ENCODE measurements at places on chromosomes 4 and X.

DNA sequence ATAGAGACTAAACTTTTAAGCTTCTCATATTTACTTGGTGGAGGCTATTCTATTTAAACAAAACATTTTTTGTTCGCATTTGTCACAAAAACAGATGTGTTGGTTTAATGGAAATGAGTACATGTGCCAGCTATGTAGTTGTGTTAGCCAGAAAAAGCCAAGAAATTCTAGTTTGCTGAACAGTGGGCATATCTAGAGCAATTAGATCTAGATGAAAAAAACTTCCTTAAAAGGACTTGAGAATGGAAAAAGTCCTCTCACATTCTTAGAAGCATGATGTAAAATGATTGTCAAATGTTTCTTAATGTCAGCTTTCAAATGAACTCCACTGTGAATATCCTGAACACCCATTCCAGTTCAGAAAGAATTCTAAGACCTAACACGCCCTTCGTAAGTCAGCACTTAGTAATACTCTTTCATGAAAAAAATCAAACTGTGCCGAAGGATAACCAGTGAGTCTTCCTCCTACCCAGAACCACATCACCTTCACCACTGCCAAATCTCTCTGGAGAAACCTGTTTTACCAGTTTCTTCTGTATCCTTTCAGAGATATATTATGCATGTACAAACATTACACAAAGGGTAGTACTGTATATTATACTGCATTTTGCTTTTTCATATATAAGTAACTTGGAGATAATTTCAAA, 28.2 kb downstream of the PHKA1 start:
- no peak for DNase-seq

DNA sequence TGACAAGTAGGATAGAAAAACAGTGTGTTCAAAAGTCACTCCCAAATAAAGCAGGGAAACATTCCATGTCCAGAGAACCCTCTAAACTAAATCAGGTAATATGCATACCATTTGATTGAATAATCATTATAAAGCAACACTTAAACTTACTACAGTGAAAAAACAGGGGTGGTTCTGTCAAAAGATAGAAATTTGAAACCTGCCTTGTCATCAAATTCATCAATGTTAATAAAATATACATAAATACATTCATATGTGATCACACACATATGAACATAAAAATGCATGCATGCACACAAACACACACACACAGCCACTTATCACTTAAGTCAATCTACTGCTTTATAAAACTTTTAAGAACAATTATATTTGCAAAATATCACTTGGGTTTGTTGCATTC, 485.8 kb upstream of the TECRL start:
- no peak for DNase-seq

DNA sequence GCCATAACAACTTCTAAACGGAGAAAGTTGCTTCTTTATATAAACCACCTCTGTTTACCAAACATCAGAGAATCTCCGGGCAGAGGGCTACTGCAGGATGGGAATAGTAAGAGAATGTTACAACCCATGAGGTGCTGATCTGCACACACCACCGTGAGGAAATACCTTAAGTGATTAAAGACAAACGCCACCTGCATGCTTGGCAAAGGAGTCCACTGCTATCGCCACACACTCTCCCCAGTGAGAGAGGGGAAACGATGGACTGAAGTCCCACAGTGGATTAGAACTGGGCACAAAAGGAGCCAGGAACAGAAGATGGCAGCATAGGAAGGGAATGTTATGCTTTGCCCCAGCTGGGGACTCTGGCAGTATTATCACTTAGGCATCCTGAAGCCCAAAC, 15.6 kb downstream of the MAML3 start:
- DNase-seq = no peak

DNA sequence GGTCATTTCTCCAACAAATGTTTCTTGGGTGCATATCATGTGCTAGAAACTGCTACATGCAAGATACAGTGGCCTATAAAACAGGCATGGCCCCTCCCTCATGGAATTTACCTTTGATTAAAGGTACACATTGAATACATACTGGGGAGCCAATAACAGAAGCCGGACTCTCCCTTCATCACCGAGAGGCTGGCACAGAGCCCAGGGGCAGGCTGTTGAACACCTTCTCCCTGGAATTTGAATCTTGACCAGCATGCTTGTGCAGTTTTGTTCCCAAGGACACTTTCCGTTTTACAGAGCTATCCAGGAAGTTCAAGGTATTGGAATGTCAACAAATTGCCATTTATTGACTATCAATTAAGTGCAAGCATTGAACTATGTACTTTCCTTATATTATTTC, 33.2 kb downstream of the PPARGC1A start:
- no peak for DNase-seq

DNA sequence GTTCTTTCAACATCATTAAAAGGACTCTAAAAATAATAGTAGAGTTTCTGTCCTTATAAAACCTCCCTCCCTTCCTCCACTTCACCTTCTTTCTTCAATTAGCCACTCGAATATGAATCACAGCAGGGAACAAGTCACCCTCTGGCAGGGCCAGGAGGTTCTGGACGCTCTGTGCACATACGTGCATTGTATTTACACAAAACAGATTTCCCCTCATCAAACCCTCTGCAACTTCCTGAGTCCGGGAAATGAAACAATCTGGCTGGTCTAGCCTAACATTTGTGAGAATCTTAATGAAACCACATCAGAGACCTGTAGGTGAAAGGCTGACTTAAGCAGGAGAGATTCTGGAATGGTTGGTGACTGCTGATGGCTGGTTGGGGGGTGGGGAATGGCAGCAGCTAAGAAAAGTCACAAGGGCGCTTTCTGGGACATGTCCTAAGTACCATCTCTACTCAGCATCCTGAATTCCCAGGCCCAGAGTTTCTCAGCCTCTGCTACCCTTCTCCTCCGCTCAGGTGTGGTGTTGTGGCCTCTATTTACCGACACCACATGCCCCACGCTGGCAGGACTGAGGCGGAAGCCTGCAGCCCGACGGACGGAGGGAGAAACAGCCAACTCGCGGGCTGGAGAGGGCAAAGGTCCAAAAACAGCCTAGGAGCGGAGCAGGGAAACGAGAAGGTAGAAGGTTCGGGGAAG, 1.0 kb downstream of the ZDHHC9 start:
- no peak for DNase-seq

GRCh38 chrX:109987884-109988283, 15.0 kb upstream of the TMEM164 start:
- peak; percentile 40 for DNase-seq

- DNase-seq = no peak
These were observed 22.8 kb downstream of the NDST4 start for GRCh38 chr4:115090483-115091075.

DNA sequence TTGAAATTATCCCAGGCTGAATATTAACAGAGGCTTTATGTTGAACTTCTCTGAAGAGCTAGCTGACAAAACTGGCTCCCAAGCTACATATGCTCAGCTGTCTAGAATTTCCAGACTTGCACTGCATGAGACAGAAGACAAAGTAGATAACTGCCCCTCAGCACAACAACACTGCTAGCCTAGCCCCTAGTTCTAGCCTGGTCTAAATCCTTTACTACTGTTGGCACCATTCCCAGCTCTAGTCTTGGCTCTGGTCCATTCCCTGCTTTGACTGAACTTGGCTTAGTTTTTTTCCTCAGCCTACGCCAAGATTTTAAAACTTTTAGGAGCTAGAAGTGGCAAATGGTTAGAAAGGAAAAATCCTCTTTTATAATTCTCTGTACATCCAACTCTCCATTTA, 7.6 kb upstream of the OPHN1 start:
- peak; percentile 52 for DNase-seq

GRCh38 chr4:110867251-110867960, 244.5 kb upstream of the PITX2 start:
- no peak for DNase-seq

DNA sequence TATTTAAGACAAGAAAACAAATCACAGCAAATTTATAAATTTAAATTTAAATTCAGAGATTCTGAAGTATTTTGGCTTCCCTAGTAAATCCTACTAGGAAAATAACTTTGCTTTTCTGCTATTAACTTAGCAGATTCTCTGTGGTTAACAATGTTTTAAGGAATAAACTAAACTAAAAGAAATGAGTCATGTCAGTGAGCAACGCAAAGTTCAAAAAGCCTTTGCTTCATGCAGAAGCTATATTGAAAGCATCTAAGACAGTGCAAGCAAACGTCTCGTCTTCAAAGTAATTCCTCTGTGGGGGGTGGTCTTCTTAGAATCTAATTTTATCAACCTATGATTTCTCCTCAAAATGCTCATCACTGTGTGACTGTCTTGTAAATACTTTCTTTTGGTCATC, 30.1 kb downstream of the GABRB1 start:
- DNase-seq = no peak

- no peak for DNase-seq
These were observed 1.8 kb downstream of the CASP3 start for GRCh38 chr4:184647266-184648053.

GRCh38 chr4:141331534-141332358, 111.1 kb downstream of the ZNF330 start:
- no peak for DNase-seq

GRCh38 chr4:61462451-61463326, 262.6 kb downstream of the ADGRL3 start:
- DNase-seq = no peak

DNA sequence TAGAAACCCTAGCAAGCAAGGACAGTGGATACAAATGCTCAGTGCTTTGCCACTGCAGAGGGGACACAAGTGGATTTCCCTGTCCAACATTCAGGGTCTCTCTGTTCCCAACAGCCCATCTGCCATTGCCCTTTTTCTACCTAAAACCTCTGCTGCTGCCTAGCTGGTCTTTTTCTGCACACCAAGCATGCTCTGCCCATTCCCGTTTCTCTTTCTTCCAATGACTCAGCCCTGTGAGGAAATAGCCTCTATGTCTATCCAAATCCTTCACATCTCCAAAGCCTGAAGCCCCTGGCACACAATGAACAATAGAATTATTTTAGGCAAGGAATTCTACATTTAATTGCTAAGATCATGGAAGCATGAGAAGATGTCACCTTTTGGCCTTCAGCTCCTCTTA, 5.7 kb upstream of the AMELX start:
- no peak for DNase-seq

GRCh38 chrX:40420899-40421729, 159.7 kb upstream of the ATP6AP2 start:
- DNase-seq = no peak

GRCh38 chr4:176718881-176719280, 73.8 kb downstream of the VEGFC start:
- DNase-seq = no peak

DNA sequence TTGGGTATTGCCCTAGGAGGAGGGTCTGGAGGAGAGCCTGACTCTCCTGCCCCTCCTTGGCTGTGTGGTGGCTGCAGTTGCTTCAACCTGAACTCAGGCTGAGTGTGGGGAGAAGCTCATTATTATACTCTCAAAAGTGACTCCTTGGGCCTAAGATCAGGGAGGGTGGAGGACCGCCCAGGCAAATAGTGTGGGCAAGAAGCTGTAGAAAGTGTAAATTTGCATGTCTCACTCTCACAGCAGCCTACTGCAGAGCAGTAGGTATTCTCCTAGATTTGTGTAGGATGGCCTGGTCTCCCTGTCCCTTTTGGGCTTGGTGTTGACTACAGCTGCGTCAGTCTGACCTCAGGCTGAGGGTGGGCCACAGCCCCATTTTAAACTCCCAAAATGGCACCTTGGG, 156.1 kb downstream of the ZNF330 start:
- no peak for DNase-seq

- DNase-seq = no peak
These were observed 25.7 kb upstream of the PCDH19 start for GRCh38 chrX:100435726-100436125.

- DNase-seq = no peak
These were observed 4.0 kb upstream of the ZFX start for GRCh38 chrX:24145303-24146186.

DNA sequence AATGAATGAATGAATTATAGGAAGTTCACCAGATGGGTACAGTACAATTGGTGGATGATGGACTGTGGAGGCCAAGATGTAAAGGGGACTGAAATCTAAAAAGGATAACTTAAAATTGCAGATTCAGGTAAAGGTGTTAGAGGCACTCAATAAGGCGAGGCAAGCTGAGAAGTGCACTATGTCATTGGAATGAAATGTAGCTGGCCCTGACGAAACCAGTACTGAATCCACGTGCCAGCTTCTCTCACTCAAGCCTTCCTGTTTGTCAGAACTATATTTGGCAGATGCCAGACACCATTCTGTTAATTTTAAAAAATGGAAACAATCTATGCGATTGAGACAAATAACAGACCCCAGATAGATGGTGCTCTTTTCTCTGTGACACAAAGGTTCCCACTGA, 1039.1 kb upstream of the TENM3 start:
- DNase-seq = no peak

DNA sequence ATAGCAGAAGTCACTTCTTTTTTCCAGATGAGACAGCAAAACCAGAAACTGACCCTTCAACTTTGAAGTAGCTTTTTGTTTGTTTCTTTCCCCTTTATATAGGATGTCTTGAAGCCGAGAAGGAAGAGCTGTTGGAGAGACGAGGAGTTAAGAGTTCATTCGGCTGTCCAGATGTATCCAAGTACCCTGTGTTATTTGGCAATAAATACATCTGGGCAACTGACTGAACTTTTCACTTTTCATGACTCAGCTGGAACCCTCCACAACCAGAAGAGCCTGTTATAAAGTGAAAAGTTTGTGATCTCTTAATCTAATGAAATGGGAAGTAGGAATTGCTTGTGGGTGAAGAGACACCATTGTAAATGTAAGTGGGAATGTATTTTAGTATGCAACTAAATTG, 131.2 kb downstream of the HTR2C start:
- DNase-seq = no peak

GRCh38 chr4:145285928-145286327, 105.5 kb upstream of the OTUD4 start:
- DNase-seq = no peak

GRCh38 chrX:41526925-41527324, 79.8 kb downstream of the NYX start:
- no peak for DNase-seq

- no peak for DNase-seq
These were observed 52.0 kb upstream of the CCDC160 start for GRCh38 chrX:134184936-134185335.

DNA sequence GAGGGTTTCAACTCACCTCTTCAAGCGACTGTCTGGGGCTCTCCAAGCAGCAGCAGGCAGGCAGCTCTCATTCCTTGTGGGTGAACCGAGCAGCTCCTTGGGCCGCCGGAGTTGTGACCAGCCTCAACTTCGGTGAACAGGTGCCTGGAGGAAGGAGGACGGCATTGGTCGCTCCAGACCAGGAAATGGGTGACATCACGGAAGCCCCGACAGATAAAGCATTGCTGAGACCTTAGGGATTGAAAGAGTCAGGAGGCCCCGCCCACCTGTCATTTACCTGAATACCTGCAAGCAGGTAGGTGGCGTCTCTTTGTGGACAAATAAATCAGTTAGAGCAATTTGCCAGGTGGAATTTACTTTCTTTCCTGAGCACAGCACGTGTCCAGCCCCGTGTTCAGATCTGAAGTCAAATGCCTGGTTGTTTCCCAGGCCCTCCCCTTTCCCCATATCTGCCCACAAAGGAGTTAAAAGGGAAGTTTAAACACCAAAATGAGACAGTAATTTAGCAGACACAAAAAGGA, at the start of gene LNX1:
Gene LNX1, minus strand, starts transcription at position 115 of the 521 bp plus-strand sequence. CDS start 17,484 bp downstream, outside the sequence.
- DNase-seq = no peak

DNA sequence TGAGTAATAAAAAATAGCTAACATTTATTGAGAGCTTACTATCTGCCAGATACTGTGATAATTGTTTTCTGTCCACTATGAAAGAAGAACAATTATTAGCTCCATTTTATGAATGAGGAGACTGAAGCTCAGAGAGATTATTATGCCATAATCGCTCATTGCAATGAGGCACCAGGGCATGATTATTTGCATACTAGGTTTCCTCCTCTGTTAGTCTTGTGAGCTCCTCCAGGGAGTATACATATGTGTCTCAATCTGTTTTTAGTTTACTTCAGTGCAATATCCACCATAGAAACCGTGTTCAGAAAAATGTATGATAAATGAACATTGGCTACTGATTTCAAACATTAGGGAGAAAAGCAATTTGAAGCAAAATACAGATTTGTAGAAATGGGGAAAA, 139.4 kb upstream of the OTUD4 start:
- DNase-seq = no peak

Data from stromal cell of bone marrow (primary cell).